NCI-H1930 (cell line): ENCODE measurements at places on chromosomes 7 and 10.

DNA sequence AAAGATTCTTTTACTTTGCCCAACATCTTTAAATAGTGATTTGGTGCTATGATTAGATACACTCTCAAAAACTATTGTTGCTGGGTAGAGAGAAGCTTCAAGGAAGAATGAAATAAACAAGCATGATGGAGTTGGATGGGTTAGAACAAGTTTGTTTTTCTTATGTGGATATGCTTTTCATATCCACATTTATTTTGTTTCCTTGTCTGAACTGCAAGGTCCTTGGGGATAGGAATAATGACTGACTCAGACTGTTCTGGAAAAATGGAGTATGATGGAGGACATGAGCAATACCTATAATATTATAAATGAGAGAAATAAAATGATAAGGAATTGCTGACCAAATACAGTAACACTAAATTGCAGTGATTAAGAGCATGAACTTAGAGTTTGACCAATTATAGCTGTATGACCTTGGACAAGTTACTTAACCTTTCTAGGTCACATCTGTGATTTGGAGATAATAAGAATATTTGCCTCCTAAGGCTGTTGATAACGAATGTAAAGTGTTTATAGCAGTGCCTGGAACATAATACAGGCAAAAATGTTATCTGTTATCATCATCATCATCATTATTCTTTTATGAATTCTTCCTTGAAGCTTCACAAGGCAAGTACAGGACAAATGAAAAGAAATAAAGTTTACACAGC is 847.5 kb downstream of the LRMDA start:
- DNase-seq = no peak

GRCh38 chr10:100998991-100999741 is 442 bp upstream of the LZTS2 start:
- peak; percentile 26 for DNase-seq

DNA sequence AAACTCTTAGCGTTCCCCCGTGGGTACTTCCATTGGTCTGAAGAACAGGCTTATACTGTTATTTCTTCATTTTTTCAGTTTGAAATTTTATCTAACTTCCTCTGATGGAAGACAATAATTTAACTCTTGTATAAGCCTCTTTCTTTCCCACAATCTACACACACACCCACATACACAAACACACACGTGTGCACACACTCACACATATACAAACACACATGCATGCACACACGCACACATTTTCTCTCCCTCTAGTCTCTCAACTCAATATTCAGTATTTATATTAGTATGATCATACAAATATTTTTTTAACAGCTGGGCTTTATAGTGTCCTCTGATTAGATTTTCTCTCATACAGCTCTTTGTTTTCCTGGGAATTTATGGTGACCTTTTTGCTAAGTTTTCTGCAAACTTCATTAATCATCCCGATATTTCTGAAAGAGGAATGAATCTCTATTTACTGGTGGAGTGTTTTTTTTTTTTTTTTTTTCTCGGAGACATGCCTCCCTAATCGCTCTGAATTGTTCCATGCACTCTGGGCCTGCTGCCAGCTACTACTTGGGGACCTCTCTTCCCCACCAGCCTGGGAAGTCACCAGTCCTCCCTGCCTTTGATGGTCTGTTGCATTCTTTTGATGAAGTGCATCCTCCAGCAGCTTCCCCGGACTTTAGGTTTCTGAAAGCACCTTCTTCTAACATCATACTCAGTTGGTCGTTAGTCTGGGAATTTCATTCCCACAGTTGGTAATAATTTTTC is 75.5 kb downstream of the ZNF777 start:
- DNase-seq = no peak

GRCh38 chr7:123864966-123865365 is 20.0 kb downstream of the HYAL4 start:
- DNase-seq = no peak

GRCh38 chr10:109780997-109781396 is 142.3 kb downstream of the XPNPEP1 start:
- DNase-seq = no peak

GRCh38 chr7:2509298-2509906 is 10.2 kb upstream of the LFNG start:
- no peak for DNase-seq

GRCh38 chr10:84540022-84540616 is 211.7 kb downstream of the CCSER2 start:
- no peak for DNase-seq
